Endothelial cell of umbilical vein (primary cell): ENCODE measurements at places on chromosomes 2 and 18. TPM values are rescaled to one million over a fixed set of nuclear protein-coding genes. Genes with fewer than 3 reads are reported as not detected.

DNA sequence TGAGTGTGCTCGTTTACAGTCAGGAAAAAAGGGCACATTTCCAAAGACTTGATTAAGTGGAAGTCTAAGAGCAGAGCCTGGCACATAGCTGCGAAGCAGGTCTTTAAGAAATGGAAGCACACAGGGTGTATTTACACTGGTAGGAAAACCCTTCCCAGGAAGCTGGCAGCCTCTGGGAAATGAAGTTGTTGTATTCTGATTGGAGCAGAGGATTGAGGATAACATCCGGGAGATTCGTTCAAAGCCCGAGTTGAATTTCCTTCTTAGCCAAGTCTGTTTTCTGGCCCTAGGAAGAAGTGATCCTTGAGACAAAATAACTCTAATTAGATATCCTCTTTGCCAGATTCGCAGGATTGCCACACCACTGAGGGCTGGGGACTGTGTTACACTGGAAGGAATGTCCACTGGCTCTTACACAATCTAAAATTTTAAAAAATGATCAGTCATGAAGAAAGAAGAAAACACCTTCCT lies 75.9 kb downstream of the ITGB1BP1 start:
- peak; percentile 75 for DNase-seq

LONRF2 gene
- polyA plus RNA-seq, result 0.03 TPM in 1 of 2 replicates, not detected in the other

DNA sequence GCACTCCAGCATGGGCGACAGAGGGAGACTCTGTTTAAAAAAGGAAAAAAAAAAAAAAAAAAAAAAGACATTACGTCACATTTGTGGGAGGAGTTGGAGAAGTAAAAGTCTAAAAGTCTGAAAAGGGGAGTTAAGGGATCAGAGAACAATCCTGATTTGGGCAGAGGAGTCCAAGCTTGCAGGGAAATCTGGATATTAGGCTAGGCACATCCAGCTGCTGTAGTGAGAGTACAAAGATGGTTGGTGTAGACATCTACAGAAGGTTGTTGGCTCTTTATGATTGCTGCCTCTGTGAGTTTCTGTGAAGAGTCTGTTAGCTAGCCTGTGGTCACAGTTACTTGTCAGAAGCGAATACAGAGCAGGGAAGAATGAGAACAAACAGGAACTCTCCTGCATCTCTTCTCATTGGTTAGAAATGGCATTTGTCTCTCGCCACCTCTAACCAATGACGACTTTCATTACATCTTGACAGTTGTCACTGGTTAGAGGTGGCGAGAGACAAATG lies 3.3 kb upstream of the OSBPL6 start:
- no peak for DNase-seq

VRK2 gene
- 8.5 and 11.2 TPM in 2 replicates for polyA plus RNA-seq

DNA sequence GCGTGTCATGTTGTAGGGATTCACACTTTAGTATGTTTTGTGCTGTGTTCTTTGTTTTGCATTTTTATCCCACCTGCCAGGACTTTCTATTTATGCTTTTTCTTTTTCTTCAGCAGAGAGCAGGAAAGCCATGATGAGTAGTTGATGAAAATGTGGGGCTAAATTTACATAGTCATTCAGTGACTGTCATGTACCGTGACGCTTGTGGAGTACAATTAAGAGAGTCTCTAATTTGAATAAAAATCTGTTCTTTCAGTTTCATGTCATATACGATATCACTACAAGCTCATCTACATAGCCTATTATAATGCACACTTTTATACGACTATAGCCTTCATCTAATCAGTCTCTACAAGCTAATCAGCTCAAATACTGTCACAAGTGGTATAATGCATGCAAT lies 112.7 kb upstream of the SPATS2L start:
- DNase-seq, result no peak

- no peak for DNase-seq
Observed at GRCh38 chr2:122020377-122020776, 264.9 kb downstream of the TSN start.

DNA sequence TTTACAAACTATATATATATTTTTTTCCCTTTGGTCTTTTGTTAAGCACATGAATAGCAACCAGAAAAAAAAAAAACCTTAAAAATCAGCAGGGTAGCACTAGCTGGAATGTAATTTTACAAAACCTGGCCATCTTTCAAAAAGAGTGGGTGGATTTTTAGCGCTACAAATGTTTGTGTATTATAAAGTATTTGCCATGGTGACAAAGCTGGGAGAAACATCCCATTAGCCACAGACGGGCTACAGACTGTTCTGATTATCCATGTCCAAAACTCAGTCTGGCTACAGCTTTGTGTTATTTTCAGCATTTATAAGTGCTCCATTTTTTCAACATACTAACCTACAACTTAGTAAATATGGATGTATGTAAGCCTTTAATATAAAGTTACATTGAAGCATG lies 249.5 kb upstream of the TANK start:
- DNase-seq, result peak; percentile 48

GRCh38 chr18:58413667-58414628 lies 214.9 kb downstream of the ALPK2 start:
- DNase-seq, result no peak

CNGA3 gene
- polyA plus RNA-seq, result not detected in 2 replicates

COL3A1 gene
- 2.1 and 2.3 TPM in 2 replicates for polyA plus RNA-seq

- DNase-seq, result no peak
Observed at GRCh38 chr2:158783923-158784322, 11.2 kb upstream of the DAPL1 start.

COLEC11 gene
- 0.15 and 0.19 TPM in 2 replicates for polyA plus RNA-seq

DNA sequence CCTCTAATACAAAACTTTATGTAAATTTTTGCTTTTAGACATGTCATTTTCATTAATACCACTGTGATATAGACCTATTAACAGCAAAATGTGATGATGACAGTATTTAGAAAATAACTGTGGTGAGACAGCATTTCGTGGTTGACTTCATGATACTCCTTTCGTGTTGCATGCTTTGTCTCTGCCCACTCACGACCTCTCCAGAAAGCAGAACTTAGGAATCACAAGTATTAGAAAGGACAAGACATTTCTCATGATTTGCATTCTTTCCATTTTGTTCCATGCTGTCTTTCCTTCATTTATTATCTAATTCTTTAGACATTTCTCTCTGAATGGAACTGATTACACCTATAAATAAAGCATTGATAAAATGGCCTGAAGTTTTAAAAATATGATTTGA lies 85.2 kb upstream of the POU3F3 start:
- DNase-seq, result no peak
